ENCODE measurements at places on chromosomes 6 and 20.
A peak's percentile ranks its signal among the peaks of the same experiment; 100 is the strongest.

GRCh38 chr6:14743474-14744211 lies 502.2 kb upstream of the JARID2 start:
- peak; percentile 97 for DNase-seq

GRCh38 chr20:62617711-62618483 lies 24.4 kb upstream of the SLCO4A1 start:
- no peak for DNase-seq

DNA sequence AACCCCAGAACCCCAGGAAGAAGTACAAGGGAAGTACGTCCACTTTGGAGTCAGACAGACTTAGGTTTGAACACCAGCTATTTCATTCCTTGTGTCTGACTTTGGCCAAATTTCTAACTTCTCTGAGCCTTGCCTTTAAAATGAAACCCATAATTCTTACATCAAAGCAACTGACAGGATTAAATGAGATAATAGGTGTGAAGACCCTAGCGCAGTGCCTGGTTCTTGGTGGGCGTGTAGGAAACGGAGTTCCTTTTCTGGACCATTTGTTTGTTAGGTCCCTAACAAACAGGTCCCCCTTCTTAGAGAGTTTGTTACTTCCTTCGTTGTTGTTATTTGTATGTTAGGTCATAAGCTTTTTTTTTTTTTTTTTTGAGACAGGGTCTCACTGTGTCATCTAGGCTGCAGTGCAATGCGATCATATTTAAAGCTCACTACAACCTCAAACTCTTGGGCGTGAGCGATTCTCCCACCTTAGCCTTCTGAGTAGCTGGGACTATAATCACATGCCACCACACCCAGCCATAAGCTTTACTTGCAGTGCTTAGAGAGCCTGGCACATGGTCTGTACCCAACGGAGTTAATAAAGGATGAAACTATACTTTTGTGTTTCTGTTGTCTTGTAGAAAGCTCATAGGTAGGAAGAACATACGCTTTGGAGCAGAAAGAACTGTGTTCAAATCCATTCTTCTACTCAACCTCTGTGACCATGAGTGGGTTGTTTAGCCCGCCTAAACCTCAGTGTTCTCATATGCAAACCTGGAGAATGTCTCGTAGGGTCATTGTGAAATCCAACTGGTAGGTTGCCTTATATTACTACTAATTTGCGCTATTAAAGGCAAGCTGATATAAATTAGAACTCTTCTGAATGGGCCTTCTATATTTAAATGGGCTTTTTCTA lies 21.8 kb upstream of the MROH8 start:
- DNase-seq, result no peak

- no peak for DNase-seq
Observed at GRCh38 chr20:25272223-25273000, 24.5 kb downstream of the PYGB start.

DNA sequence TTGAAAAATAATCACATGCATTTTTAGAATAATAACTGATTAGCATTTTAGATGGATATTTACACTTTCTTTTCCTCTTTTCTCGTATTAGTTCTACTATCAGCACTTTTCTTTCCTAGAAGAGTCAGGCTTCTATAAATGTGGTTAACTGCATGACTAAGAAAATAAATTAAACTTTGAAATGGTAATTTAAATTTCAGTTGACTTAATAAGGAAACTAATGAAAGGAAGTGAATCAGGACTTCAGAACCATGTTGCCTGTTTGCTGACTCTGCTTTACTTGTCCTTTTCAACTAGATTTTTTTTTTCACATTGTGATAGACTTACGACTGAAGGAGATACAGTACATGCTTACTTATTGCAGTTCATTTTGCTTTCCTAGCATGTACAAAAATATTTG lies 1258.2 kb upstream of the EYS start:
- no peak for DNase-seq

Measured in AG09309 (cell line).